Large intestine (tissue), 12 donors: ENCODE measurements at places on chromosomes 2 and 18.

DNA sequence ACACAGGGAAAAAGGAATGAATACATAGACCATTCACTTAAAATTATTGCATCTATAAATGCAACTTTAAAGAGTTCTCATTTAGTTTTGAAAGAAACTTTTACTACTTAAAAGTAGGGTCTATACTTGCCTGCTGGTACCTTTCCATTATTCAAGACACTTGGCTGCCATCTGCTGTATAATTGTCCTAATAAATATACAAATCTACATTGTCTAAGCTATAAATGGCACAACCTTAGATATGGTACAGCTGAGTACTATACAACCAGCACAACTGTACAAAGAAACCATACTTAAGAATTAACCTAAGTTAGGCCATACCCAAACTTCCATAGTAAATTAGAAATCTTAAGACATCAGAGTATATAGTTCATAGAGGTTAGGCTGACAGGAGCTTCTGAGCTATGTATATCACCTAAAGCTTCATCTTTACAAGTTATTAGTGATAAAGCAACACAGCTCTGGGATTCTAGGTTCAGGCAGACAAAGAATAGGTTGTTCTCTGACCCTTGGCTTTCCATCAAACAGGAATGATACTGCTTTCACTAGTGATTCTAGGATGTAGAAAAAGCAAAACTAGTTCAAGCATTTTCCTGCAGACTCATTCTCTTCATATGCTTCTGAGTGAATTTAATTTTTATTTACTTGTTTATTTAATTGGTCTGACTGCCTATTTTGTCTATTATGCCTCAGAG is 22.1 kb downstream of the EXOC6B start:
- DNase-seq = no peak

- DNase-seq = no peak
Measured at GRCh38 chr2:241620419-241620769, 16.6 kb downstream of the THAP4 start.

GRCh38 chr2:164903204-164903603 is 52.1 kb downstream of the SLC38A11 start:
- DNase-seq = no peak

DNA sequence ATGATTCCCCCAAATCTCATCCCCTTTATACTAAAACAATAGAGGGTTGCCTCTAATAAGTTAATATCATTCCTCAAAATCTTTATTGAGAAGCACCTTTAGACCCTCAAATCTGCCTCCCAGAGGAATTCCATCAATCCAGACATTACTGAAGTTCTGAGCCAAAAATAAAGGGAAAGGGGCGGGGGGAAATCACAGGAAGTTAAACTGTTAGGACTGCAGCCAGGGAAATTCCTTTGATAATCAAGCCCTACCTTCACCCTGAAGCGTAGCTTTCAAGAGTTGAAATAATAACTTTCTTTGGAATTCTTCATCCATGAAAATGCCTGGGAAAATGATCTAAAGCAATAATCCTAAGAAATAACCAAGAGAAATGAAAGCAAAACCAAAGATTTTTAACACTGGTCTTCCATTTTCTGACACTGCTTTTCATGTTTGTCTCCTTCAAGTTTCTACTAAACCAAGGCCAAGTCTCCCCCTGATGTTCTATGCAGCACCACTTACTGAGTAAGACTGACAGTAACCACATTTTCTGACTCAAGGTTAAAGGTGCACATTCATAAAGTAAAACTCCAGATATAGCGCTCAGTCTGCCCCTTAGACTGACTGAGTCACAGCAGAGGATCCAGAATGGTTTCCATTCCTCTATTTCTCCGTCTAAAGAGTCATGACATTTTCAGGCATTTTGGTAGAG is 78.2 kb downstream of the TCF4 start:
- no peak for DNase-seq

DNA sequence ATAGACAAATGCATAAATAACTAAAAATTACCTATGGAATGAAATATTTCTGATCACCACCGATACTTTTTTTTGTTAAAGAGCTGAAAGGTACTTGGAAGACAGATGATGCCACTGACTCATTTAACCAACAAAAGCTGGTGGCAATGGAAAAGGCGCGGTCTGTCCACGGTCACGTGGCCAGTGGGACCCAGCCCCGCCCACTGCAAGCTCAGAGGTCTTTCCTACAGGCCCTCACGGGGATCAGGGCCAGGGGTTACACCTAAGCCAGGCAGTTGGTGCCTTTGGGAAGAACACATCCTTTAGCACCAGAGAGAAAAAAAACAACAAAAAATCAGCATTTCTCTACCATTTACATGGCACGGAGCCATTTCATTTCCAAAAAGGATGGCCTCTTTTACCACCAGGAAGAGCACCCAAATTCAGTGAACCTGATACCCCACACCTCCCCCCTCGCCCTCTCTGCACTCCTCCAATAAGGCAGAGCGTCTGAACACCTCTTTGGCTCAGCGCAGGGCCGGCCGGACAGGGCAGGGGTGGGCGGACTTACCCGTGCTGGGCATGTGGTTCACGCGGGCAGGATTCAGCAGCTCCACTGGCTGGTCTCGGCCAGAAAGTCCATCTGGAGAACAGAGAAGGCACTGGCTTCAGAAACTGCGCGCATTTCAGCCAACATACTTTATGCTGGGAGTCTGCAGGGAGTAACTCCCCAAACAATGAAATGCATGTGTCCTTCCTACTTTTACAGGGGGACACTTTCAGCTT is 164.6 kb downstream of the HDAC4 start:
- DNase-seq = no peak

GRCh38 chr2:186693446-186693832 is 421 bp upstream of the FAM171B start:
- DNase-seq = no peak

GRCh38 chr2:30266051-30266621 is 34.8 kb downstream of the LBH start:
- no peak for DNase-seq

DNA sequence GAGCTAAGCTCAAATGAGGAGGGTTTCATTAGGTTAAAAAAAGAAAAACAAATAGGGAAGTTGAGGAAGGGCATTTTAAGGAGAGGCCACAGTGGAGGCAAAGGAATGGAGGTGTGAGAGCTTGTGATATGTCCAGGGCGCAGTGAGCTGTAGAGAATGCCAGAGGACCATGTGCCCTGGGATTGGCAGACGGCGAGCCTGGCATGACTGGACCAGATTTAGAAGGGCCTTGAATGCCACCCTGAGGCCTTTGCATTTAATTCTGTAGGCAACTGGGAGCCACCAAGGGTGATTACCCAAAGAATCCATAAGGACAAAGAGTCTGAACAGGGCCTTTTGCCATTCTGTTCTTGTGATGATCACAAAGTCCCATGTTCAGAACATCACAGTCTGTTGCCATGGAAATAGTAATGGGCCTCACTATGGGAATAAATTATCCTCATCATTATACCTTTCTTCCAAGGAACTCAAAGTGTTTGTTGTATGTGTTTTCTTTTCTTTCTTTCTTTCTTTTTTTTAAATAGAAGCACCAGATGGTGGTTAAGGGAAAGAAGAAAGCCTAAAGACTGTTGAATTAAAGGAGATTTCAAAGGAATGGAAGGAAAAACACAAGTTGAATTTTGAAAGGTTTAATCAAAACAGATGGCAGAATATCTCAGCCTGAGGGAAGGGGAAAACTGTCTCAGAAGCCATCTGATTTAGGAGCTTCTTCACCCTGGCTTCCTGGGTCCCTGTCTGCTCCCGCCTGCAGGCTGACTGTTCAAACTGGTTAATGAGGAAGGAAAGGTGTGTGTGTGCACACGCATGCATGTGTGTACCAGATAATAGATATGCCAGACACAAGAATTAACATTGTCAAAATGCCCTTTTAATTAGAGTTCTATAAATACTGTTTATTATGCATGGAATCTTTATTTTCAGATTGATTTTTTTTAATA is 31.6 kb upstream of the NCOA1 start:
- no peak for DNase-seq
